ENCODE measurements at places on chromosomes 11 and 22. TPM values are rescaled to one million over a fixed set of nuclear protein-coding genes. Genes with fewer than 3 reads are reported as not detected.

GRCh38 chr22:22847241-22847640 lies 40.4 kb upstream of the IGLL5 start:
- DNase-seq = no peak

GRCh38 chr22:33803371-33804282 lies 116.6 kb downstream of the LARGE1 start:
- DNase-seq = no peak

Gene CD3E
- total RNA-seq = 488 TPM

GRCh38 chr11:112165049-112165448 lies 1.2 kb upstream of the IL18 start:
- no peak for DNase-seq

Gene TMEM225
- not detected for total RNA-seq

DNA sequence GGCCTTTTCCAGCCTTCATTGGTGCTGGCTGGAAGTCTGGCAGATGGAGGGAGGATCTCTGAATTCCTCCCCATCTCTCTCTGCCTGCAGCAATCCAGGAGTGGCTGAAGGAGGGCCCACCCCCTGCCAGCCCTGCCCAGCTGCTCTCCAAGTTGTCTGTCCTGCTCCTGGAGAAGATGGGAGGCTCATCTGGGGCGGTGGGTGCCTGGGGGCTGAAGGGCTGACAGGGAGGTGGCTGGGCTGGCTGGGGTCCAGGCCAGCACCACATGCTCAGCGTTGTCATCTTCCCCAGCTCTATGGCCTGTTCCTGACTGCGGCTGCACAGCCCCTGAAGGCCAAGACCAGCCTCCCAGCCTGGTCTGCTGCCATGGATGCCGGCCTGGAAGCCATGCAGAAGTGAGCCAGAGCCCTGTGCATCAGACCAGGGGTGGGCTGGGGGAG lies 12.2 kb downstream of the TKFC start:
- DNase-seq = no peak

GRCh38 chr11:5684646-5685362 lies at the start of gene TRIM5:
Gene TRIM5 (minus strand): TSS chr11:5685074. CDS start chr11:5680177, 4,897 bp downstream.
- peak; percentile 89 for DNase-seq

DNA sequence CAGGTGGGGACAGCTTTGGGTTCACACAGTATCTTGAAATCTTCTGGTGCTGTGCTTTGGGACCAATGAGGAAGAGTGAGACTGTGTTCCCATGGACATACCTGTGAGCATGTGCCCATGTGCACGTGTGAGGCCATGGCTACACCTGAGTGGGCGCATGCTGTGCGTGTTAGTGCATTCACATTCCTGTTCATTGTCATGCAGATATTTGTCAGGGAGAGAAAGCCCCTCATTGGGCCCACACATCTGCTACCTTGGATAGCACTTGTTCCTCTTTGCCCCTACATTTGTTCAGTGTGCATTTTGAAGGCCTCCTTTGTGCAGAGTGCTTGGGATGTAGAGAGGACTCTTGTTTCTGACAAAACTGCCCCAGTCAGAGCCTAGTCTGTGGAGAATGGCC lies 154.3 kb upstream of the E2F8 start:
- DNase-seq = no peak

DNA sequence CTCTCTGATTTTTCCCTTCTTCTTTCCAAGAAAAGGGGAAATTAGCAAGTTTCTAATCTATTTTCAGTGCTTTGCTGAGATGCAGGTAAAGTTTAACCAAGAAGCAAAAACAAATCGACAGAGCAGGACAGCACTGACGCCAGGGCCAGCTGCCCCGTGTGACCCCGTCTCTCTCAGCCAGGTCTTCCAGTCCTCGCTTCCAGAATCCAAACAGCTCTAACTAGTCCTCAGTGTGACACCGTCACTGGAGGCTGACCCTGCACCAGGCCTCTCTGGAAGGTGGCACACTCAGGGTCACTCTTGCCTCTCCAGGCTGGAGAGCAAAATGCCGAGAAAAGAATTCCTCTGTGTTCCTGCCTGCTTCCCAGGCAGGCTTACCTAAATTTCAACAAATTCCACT lies 44.8 kb downstream of the SHANK2 start:
- DNase-seq = no peak

DNA sequence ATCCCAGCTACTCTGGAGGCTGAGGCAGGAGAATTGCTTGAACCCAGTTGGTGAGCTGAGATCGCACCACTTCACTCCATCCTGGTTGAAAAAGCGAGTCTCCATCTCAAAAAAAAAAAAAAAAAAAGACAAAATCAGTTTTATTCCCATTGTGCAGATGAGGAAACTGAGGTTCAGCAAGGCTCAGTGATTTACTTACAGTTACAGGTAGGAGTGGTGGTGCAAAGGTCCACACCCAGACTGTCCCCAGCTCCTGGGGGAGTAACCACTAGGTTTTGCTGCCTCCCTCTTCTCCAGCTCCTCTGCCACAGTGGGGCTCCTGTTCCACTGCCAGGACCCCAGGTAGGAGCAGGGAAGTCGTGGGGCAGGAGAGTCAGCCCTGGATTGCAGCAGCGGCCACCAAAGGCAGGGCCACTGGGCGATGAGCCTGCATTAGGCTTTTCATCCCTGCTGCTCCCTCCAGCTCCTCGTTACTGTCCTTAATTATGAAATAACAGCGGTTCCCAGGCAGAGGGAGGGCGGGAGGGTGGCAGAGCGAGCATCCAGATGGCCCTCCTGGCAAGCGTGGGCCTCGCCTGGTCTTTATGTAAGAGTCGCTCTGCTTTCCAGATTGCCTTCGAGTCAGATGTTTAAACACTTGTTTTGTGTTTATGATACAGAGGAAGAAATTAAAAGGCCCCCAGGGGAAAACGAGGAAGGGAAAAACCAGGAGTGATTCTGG lies 15.5 kb upstream of the RASD2 start:
- DNase-seq = no peak

- DNase-seq = peak; percentile 90
Measured at GRCh38 chr11:95089620-95090542, at the start of gene ENDOD1. Gene ENDOD1 (plus strand): TSS chr11:95089846. CDS start chr11:95089928, 82 bp downstream.

- no peak for DNase-seq
Measured at GRCh38 chr11:111423250-111423615, 44.2 kb upstream of the POU2AF1 start.

Gene FDX1
- total RNA-seq = 11.2 TPM

DNA sequence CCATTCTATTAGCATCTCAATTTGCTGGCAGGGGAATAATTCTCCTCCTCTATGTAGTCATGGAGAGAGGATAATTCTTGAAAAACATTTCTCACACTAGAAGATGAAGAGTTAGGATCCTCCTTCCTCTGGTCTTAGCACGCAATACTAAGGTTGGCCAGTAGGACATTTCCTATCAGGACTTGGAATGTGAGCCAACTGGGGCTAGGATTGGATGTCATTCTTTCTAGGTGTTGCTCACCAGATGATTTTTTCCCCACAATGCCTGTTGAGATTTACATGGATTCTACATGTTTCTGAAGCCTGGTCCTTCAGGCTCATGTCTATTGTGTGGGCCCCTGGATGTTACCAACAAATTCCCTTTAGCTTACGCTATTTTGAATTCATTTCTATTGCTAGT lies 28.0 kb downstream of the SLN start:
- no peak for DNase-seq

Gene OR6T1
- not detected for total RNA-seq

DNA sequence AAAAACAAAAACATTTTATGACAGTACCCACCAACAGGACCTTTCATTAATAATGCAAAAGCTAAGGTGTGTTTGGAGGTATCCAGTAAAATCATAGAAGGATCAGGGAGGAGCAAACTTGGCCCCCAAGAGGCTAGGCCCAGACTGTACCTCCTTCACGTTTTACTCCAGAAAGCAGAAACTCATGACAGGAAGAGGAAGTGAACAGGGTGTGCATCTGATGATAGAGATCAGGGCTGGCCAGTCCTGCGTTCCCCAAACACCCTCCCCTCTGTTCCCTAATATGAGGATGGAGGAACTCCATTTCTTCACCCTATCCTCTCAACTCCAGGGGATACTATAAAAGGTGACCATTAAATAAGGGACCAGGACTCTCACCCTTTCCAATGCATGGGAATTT lies 10.2 kb upstream of the MS4A12 start:
- no peak for DNase-seq

DNA sequence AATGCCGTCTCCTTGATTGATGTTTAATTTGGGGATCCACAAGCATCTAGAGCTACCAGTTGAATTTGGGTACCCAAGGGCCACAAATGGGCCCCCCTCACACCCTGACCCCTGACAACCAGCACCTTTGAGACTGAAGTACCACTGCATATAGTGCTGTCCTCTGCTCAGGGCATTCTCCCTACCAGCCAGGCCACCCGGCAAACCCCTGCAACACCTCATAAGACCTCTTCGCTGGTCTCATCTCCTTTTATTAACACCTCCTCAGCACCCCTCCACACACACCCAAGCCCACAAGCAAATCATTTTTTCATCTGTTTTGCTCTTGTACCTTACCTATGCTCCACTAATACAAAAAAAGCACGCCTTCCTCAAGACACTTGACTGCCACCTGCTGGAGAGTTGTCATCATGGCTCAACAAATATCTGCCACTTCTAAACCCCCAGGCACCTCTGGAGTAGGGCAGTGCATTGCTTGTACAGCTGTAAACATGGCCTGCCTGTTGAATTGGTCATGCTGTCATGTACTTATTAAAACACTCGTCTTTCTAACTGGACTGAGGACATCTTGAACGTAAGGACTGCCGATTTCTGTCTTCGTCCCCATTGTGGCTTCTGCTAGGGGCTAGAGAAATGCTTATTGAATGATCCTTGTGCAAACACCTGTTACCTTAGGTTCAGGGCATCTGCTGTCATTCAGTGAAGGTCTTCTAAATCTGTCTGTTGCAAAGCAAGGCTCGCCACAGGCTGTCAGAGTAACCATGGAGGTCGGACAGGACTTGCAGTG lies 66.5 kb downstream of the BMAL1 start:
- DNase-seq = peak; percentile 80

- no peak for DNase-seq
Measured at GRCh38 chr11:42631220-42631843, 680.5 kb upstream of the API5 start.

- no peak for DNase-seq
Measured at GRCh38 chr11:69804769-69805508, 14.3 kb downstream of the FGF3 start.

DNA sequence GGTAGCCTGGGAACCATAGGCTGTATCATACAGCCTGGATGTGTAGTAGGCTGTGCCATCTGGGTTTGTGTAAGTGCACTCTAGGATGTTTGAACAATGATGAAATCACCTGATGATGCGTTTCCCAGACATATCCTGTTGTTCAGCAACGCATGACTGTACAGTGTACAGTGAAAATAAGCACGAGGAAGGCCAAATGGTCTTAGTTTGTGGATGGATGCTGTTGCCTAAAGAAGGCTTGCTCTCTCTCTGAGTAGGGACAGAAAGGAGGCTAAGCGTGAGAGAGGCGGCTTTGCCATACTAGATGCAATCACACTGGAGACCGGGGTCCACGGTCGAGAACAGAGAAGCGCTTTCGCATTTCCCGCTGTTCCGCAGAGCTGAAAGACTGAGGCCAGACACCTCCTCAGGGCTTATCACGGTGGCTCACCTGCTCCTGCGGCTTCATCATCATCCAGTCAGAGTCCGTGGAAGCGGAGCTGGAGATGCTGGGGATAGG lies 27.6 kb upstream of the APLP2 start:
- no peak for DNase-seq

- DNase-seq = no peak
Measured at GRCh38 chr11:12800032-12800671, 125.9 kb downstream of the TEAD1 start.

Gene PARVG
- 59.5 TPM for total RNA-seq

Gene BIRC3
- 135 TPM for total RNA-seq

DNA sequence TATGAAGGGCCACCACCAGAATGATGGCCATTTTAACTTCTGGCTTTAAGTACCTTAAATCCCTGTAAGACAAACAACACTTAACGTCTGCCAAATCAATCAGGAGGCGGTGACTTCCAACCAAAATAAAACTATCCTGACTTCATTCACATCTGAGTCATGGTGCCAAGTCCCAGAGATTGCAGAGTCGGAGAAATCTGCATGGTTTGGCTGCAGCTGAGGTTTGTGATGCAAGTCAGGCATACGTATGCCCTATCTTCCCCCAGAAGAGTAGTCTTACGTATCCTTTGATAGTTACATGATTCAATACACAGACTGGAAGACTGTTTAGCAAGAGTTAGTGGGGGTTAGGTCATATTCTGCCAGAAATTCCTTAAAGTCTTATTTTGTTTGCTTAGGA lies 1.7 kb upstream of the GAB2 start:
- DNase-seq = no peak

GRCh38 chr22:28907311-28908008 lies 24.1 kb downstream of the ZNRF3 start:
- peak; percentile 89 for DNase-seq

Gene PHETA2
- total RNA-seq = 2.8 TPM

DNA sequence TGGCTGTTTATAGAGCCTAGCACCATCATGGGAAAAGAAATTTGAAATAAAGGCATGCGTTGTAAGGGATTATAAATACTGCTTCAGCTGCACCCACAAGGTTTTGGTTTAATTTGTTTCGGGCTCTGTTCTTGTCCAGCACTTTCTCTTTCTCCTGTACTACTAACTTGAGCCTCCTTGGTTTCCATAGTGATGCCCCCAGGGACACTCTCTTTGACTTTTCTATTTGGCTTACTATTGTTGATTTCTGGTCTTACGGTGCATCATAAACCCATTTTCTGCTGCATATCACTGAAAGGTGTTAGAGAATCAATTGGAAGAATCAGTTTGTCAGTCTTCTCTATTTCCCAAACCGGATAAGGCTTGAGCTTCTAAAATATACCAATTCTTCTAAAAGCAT lies 1674.3 kb upstream of the RAG2 start:
- DNase-seq = no peak

DNA sequence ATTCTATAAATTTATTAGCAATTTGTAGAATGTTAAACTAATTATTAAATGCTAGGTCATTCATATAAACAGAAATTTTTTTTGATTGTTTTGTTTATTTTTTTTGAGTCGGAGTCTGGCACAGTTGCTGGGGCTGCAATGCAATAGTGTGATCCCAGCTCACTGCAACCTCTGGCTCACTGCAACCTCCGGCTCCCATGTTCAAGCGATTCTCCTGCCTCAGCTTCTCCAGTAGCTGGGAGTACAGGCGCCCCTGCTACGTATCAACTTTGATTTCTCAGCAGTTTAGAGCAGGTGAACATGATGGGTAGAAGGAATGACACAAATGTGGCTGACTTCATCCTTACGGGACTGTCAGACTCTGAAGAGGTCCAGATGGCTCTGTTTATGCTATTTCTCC lies at the start of gene OR8H3:
Gene OR8H3 (plus strand): TSS at position 301 of the 400 bp plus-strand sequence. CDS start 0 bp downstream, at position 301.
- no peak for DNase-seq

Gene FAM227A
- 0.36 TPM for total RNA-seq

Gene MAJIN
- 0.82 TPM for total RNA-seq

Gene KIF18A
- total RNA-seq = 26.4 TPM

- no peak for DNase-seq
Measured at GRCh38 chr11:75380716-75381420, 18.4 kb upstream of the RPS3 start.

Data from activated CD4-positive, alpha-beta memory T cell treated with anti-CD3 and anti-CD28 coated beads for 36 hours (primary cell).